ENCODE measurements at places on chromosomes 5 and 9. TPM values are rescaled to one million over a fixed set of nuclear protein-coding genes. Genes with fewer than 3 reads are reported as not detected.

DNA sequence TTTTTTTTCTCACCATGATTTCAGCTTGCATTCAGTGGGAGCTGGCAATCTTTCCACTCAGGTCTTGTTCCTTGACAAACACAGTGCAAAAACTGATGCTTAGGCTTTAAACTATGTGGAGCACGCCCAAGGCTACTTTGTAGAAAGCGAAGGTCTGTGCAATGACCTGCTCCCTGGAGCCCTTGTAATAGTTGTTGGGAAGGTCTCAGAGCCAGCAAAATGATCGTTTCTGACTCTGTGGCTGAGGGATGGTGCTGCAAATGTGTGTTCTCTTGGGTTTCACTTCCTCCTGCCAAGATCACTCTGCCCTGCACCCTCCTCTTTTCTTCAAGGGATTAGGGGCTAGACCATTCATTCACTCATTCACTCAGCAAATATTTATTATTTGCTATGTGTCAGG, 249.7 kb upstream of the MAP3K1 start:
- DNase-seq, result no peak

- no peak for DNase-seq
These were observed 4.8 kb downstream of the N4BP3 start for GRCh38 chr5:178117923-178118701.

GRCh38 chr5:133432956-133433532, 179.3 kb downstream of the FSTL4 start:
- DNase-seq, result no peak

DNA sequence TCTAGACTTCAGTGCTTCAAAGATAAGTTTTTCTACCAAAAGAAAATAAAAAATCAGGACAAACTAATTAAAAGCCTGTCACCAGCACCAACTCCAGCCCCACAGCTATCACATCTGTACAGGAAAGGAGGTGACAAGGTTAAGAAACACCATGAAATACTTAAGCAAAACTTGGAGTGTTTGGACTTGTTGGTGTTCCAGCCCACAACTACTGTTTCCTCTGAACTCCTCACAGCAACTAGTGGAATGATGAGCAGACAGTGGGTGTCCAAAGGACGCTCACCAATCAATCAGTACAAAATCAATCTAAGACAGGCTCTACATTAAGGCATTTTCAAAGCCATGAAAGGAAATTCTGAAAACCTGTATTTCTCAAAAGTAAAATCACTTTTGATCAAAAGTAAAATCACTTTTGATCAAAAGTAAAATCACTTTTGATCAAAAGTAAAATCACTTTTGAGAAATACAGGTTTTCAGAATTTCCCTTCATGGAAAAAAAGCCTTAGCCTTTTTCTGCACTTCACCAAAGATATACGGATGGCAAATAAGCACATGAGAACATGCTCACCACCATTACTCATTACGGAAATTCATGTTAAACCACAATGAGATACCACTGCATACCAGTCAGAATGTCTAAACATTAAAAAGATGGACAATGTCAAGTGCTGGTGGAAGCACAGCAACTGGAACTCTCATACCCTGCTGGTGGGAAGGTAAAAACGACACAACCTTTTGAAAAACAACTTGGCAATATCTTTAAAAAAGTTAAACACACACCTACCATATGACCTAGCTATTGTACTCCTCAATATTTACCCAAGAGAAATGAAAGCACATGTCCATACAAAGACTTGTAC, 79.7 kb downstream of the MED27 start:
- no peak for DNase-seq

The TXNDC8 gene
- total RNA-seq, result not detected

The IGIP gene
- total RNA-seq, result 12.4 TPM

The MYO10 gene
- total RNA-seq, result 29.8 TPM
